Stimulated activated CD4-positive, alpha-beta T cell treated with anti-CD3 and anti-CD28 coated beads, TNF-alpha, amount 100 ng/mL, for 48 hours (primary cell): ENCODE measurements at places on chromosomes 7 and 10.

- DNase-seq = no peak
Observed at GRCh38 chr10:34723750-34724149, 91.3 kb downstream of the PARD3 start.

DNA sequence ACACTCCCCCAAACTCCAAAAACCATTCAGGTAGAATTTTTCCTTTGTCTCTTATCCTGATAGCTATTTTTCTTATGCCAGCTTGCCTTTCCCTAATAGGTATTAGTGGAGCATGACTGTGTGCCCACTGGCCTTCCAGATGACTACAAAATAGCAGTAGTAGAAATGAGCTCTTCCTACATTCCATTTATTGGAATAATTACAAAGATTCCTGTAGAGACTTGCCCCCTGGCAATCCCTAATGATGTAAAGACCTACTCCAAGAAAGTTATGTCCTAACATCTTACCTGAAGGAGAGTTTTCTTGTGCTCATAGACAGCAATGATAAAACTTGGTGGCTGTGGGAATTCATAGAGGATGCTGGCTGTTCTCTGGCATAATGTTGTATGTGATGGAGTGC lies 501.8 kb downstream of the GATA3 start:
- no peak for DNase-seq

GRCh38 chr7:148809856-148810255 lies 74.2 kb downstream of the EZH2 start:
- no peak for DNase-seq

DNA sequence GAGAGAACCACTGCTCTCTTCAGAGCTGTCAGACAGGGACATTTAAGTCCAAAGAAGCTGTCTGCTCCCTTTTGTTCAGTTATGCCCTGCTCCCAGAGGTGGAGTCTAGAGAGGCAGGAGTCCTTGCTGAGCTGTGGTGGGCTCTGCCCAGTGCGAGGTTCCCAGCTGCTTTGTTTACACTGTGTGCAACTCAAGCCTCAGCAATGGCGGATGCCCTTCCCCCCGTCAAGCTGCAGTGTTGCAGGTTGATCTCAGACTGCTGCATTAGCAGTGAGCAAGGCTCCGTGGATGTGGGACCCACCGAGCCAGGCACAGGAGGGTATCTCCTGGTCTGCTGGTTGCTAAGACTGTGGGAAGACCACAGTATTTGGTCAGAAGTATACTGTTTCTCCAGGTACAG lies 438.9 kb downstream of the ARL4A start:
- DNase-seq = no peak

DNA sequence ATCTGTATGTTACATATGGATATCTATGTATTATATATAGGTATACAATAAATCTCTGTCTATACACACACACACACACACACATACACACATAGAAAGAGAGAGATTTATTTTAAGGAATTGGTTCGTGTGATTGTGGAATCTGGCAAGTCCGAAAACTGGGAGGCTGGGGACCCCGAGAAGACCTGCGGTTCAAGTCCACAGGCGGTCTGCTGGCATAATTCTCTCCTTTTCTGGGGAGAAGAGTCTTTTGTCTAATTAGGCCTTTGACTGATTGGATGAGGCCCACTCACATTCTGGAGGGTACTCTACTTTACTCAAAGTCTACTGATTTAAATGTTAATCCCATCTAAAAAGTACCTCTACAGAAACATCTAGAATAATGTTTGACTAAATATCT lies 65.1 kb downstream of the PAPSS2 start:
- DNase-seq = no peak

DNA sequence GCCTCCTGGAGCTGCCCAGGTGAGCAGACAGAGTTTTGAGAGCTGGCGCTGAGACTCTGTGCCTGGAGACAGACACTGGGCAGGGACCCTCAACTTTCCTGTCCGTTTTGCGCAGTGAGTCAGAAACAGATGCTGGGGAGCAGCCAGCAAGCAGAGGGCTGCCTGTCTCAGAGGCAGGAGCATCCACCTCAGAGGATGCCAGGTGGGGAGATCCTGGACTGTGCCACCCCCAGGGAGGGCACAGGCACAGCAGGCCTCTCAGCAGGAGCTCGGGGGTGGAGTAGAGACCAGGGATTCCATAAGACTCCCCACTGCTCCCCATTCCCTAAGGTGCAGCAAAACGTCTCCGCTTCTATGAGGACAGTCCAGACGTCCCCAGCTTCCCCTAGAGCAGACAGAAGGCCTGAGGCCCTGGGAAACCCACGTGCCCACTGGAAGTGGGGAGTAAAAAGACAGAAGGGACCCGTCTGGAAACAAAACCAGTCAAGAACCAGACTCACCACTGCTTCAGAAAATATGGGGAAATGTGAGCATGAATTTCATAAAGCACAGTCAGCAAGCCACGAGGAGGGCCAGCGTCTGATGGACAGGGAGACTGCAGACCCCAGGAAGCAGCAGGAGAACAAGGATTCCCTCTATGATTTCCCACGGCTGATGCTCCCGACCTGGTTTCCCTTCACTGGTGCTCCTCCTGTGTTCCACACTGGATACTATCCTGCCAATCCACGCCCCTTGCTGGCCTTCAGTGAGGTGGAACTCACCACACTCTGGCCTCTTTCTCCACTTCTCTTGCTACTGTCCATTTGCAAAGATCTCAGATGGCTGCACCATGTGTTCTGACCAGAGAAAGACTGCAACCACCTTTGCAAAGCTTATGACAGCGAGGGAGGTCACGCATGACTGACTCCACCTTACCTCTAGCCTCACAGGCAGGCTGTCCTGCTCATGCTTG lies 151.3 kb upstream of the FAM20C start:
- DNase-seq = no peak
